ENCODE measurements at places on chromosomes 3 and 15.

- DNase-seq = no peak
These were observed 107.7 kb upstream of the RPL32 start for GRCh38 chr3:12948891-12949711.

DNA sequence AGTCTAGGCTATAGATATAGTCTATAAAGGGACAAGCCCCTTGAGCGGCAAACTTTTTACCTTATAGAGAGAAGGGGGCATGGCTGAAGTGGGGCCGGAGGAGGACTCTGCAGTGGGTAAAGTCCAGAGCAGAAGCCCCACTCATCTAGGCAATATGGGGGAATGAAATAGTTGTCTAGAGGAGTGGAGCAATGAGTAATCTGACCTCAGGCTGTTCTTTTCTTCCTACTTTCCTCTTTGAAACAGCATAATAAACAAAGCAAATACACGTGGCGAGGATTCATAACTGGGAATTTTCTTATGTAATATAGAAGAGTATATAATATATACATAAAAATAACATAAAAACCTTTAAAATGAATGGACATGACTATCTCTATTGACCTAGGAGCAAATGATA, 546.4 kb upstream of the ZNF385D start:
- DNase-seq = no peak

- DNase-seq = peak; percentile 70
These were observed 7.6 kb downstream of the CMTM6 start for GRCh38 chr3:32495085-32495484.

- no peak for DNase-seq
These were observed 178.5 kb upstream of the ZBTB20 start for GRCh38 chr3:115325539-115325938.

DNA sequence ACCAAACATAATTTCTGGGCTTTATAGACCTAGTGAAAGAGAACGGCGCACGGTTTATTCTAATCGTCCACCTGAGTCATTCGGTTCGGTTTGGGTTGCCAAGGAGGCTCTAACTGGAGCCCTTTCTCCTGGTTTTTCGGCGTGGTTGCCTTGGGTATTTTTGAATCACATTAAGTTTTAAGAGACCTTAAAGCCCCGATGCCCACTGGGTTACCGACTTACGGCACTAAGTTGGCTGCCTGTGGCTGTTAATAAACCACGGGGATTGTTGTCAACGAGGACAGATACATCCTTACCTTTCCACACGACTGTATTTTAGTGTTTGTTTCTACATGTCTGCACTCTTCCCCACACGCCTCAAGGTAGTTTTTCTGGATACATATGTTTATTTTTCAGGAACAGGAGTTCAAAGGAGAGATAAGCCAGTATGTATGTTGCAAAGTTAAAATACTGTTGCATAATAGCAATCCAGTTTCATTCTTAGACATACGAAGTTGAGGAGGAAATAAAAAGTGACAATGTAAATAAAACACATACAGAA, 1.2 kb upstream of the ANP32A start:
- peak; percentile 35 for DNase-seq

DNA sequence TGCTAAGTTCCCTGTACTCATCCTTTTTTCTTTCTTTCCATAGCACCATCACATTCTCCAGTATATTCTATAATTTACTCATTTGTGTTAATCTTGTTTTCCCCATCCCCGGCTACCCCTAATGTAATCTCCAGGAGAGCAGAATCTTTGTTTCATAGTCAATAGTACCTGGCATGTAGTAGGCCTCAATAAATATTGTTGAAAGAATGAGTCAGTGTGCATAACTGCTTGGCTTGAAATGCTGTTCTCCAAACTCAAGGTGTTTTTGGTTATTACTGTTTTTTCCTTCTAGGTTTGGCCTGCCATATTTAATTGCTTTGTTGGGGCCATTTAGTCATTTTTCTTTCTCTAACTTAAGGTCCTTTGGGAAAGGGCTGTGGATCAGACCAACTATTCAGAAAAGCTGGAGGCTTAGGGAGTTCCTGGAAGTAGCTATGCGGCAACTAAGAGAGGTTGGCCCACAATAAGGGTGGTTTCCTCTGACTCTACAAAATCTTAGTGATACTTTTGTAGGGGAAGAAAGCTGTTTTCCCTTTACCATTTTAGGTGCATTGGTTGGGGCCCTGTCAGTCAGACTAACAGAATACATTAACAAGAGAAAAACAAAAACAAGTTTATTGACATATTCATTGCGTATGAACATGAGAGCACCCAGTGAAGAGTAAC, 28.4 kb downstream of the KAT2B start:
- no peak for DNase-seq

- peak; percentile 96 for DNase-seq
These were observed 6.0 kb upstream of the PLCB2 start for GRCh38 chr15:40313531-40314398.

- peak; percentile 63 for DNase-seq
These were observed 13.9 kb downstream of the ROBO2 start for GRCh38 chr3:77053795-77054194.

- no peak for DNase-seq
These were observed 181.7 kb downstream of the TPRG1 start for GRCh38 chr3:189353318-189353965.

GRCh38 chr15:95825208-95825607, 505.3 kb upstream of the NR2F2 start:
- no peak for DNase-seq

DNA sequence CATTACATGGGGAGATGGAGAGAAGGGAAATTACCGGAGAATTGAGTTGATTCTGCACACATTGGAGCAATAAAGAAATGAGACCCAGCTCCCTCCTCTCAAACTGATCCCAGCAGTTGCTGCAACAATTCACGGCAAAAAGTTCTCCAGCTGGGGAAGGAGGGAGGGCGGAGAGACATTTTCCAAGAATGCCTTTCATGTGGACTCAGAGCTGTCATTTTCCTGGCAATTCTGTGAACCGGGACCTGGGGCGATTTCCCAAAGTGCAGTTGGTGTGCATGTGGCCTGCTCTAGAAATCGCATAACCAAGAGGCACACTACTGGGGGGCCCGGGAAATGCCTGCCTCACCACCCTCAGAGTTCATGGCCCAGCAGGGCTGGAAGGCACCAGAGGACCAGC, 48.7 kb upstream of the IREB2 start:
- DNase-seq = no peak

GRCh38 chr3:185270262-185270955, 16.6 kb upstream of the EHHADH start:
- peak; percentile 98 for DNase-seq

- no peak for DNase-seq
These were observed 239.2 kb upstream of the UMPS start for GRCh38 chr3:124491098-124491497.

DNA sequence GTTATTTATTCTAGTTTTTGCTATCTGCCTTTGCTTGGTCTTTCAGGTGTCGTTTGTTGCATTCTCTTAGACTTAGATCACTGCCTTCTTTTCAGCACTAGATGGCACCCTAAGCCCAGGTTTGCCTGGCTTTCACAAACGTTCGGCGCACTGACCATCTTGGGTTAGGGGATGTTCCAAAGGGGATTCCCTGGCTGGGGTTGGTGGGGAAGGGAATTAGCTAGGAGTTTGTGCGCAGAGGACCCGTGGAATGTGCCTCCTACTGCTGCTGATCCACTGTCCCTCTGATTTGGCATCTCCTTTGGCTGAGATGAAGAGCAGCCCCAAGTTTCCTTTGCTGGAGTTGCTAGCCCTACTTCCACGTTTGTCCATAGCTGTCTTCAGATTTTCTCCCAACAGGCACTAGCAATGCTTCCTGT, 33.9 kb downstream of the PFN2 start:
- peak; percentile 69 for DNase-seq

DNA sequence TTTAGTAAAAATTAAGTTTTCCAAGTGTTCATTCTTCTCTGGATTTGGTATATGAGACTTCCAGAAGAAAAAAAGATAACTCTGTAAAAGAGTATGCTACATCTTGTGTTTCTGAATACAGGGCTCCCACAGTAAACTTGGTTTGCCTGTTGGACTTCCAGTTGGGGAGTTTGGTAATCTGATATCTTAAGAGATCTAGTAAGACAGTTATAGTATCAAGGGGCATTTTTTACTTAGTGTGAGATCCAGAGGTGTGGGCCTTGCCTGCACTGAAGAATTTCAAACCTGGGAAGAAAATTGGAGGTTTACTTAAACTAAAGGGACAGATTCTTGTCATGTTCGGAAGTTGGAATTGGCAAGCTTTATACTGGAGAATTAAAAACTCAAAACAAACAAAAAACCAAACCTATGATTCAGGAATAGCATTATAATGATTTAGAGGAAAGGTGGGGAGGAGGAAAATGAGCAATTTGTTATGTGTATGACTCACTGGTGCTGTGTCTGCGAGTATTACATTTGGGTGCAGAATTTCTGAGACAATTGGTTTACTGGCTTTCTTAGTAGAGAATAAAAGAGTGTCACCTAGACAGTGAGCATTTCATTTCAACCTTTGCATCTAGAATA, 58.9 kb upstream of the ULK4 start:
- DNase-seq = peak; percentile 40

DNA sequence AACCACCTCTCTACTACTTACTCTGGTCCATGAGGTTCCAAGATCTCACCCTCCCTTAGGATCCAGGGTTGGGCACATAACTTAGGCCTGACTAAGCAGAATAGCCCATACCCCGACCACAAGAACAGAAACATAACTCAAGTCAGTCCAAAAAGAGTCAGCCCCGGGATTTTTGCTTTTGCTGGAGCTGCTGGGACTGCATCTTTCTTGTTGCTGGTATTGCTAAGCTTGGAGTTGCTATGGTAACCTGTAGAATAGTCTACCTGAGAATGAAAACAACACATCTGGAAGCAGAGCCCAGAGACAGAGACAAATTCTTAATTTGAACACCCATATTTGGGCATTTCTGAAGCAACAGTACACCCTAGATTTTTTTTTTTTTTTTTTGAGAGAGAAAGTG, 6.5 kb downstream of the RUBCN start:
- peak; percentile 7 for DNase-seq

DNA sequence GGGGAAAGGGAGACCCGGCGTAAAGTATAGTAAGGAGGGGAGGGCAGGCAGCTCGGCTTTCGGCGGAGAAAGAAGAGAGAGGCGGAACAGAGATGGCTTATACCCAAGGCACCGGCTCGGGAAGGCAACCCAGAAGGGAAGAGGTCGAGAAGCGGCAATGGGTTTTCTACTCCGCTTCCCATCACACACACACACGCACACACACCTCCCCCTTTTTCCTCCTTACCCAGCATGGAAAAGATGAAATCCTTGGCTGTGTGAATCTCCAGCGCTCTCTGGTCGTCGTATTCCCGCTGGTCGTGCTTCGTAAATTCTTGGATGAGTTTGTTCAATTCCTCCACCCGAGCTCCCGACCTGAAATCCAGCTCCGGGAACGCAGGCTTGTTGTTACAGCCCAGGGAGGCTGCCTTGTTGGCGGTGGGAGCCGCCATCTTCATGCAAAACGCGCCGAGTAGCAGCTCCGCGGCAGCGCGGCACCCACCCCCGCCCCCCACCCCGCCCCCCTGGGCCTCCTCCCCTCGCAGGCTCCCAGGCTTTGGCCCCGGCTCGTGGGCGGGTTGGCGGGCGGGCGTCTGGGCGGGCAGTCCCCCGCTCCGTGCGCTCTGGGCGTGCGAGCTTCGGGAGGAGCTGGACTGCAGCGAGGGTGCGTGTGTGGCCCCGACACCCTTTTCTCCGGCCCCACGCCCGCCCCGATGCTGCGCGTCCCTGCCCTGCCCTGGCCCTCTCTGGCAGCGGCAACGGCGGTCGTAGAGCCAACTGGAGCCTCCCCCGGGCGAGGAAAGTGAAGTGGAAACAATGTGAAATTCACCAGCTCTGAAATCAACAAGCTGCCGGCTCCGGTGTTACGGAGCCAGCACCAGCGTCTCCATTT, at the start of gene MB21D2:
Gene MB21D2 (minus strand): TSS at position 453 of the 871 bp plus-strand sequence. CDS start 16 bp downstream, at position 437.
- DNase-seq = peak; percentile 71

DNA sequence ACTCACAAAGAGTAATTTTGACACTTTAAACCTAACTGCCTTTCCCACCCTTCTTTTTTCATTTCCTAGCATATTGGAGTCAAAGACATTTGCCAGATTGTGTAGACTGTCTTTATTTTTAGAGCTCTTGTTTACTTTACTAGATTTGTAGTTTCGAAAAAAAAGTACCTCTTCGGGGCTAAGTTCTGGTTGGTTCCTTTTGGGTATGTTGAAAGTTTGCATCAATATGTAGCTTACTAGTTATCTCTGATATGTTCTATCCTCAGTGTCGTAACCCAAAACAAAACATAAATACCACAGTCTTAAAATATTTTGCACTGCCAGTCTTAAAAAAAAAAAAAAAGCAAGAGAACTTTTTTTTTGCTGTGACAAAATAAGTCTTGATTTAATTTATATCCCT, 52.2 kb downstream of the REC114 start:
- DNase-seq = no peak

GRCh38 chr3:13132731-13133410, 59.6 kb upstream of the IQSEC1 start:
- DNase-seq = no peak

DNA sequence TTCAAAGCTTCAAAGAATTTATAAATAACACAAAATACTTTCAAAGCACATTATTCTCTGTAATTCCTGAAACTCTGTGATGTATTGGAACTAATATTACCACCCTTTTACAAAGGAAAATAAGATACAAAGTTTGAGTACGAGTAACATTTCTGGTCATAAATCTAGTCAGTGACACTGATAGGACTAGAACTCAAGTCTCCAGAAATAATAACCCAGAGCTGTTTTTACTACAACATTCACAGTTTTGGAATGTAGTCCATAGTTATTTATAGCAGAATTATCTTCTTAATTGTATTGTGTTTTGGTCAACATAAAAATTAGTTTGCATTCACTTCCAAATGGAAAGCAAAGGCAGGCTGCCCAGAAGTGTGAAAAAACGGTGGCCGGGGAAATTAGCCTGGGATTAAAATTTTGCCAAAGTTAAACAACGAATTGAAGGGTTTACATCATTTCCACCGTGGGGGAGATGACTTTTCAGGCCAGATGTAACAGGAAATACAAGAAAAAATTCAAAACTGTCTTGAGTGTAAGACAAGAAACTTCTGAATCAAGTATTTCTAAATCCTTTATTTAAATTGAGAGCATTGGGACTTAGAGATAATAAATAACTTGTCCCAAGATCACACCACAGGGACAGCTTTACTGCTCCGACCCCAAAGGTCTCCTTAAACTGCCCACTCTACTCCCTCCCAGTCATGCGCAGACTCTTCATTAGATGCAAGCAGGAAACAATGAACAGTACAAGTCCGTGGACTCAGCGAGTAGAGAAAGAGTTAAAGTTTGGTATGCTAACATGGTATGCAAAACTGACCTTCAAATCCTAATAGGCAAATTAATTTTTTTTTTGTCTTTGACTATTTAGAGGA, 74.3 kb upstream of the VGLL4 start:
- peak; percentile 32 for DNase-seq

- no peak for DNase-seq
These were observed 158.3 kb downstream of the TMEM108 start for GRCh38 chr3:133196527-133196926.

GRCh38 chr3:150329408-150329807, 78.7 kb upstream of the TSC22D2 start:
- no peak for DNase-seq

GRCh38 chr3:37768107-37768809, 93.4 kb upstream of the CTDSPL start:
- DNase-seq = peak; percentile 4

GRCh38 chr3:25133588-25133987, 294.5 kb upstream of the RARB start:
- DNase-seq = no peak

Data from NCI-H69 (cell line).